ENCODE measurements at places on chromosomes 6 and 20. TPM values are rescaled to one million over a fixed set of nuclear protein-coding genes. Genes with fewer than 3 reads are reported as not detected.

GRCh38 chr6:49531774-49532569 lies 18.5 kb upstream of the C6orf141 start:
- DNase-seq, result no peak

DNA sequence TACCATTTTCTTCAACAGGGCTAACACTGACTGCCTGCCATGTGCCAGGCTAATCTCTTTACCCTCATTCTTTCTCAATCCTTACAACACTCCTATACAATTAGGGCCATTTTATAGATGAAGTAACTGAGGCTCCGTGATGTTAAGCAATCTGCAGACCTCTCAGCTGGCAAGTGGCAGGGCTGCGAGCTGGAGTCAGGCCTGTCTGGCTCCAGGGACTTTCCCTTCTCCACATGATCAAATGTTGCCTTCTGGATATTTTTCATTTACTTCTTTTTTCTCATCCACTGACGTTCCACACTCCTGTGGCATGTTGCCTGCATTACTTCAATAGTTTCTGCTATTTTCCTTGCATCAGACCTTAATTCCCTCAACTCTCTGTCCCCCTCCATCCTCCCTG lies 55.2 kb upstream of the TAGAP start:
- no peak for DNase-seq

GRCh38 chr6:136171231-136171630 lies 78.9 kb downstream of the MTFR2 start:
- no peak for DNase-seq

- no peak for DNase-seq
These were observed 82.4 kb upstream of the TAB2 start for GRCh38 chr6:149235130-149235561.

GRCh38 chr6:3377536-3378397 lies 79.1 kb downstream of the SLC22A23 start:
- DNase-seq, result peak; percentile 66

DNA sequence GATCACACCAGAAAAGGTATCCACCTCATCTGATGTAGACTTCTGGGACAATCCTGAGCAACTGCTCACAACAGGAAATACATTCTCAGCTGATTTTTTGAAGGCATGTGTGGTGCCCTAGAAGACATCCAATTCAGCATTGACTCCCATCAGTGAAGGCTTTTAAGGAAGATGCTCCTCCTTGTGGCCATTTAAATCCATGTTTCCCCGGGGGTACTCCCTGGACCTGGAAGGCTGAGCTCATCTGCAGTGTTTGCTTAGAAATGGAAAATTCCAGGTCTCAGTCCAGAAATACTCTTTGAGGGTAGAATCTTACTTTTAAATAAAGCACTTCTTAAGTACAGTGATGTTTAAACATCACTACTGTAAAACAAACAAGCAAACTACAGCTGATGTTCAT lies 195.5 kb upstream of the PDE10A start:
- DNase-seq, result no peak

DNA sequence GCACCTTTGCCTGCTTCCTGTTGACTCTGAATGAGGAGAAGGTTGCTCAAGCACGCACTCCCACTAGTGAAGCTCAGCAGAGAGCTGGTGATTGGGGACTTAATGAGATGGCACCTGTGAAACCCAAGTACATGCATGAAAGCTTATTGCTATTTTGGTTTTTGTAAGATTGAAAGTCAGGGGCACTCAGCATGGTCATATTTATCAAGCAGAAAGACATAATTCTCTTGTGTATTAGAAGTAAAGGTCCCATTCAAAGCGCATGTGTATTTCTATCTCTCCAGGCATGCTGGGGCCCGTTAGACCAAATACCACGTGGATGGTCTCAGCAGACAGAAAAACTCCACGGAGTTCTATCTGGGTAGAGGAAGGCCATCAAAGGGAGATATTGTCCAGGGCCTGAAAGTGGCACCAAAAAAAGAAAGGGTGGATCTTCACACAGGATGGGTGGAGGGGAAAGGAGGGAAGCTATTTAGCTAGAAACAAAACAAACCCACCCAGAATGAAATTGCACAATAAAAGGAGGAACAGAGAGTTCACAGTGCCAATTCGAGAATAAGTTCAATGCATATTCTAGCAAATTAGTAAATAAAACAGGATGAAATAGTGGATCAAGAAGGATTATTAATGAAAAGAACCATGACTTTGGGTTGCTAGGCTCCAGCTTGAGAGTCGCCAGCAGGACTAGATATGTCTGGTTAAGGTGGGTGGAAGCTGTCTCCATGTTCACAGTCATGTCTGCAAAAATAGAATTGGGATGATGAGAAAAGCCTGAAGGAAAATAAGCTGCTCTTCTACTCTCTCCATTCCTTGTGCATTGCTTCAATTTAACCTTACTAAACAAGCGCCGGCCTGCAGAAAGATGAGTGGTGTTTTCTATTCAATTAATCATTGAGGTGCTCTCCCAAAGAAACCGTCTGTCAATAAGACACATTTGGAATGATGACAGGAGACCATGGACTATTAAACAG lies 224.9 kb upstream of the DTNBP1 start:
- no peak for DNase-seq

DNA sequence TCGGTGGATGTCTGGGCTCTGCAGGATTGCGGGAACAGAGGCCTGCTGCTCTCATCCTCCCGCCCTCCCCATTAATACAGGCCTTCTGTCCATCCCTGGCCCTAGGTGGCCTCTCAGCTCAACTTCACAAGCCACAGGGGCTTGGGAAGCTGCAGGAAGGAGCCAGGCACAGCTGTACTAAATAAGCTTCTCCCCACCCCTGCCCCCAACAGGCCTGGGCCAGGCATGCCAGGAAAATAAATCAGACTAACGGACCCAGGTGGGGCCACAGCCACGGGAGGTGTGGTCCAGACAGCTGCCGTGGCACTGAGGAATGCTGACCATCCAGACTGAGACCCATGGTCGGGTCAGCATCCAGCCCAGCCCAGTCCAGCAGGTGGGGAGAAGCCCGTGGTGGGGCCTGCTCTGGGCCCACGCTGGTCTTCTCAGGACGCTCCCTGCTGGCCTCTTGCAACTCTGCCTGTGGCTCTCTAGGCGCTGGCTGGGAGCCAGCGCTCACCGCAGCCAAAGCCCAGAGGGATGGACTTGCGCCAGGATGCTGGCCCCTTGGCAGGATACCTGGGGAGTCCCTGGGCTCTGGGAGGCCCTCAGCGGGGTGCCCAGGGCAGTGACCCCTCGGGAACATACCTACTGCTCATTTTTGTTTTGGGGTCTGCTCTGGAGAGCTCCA lies 8.6 kb upstream of the YTHDF1 start:
- DNase-seq, result no peak

DNA sequence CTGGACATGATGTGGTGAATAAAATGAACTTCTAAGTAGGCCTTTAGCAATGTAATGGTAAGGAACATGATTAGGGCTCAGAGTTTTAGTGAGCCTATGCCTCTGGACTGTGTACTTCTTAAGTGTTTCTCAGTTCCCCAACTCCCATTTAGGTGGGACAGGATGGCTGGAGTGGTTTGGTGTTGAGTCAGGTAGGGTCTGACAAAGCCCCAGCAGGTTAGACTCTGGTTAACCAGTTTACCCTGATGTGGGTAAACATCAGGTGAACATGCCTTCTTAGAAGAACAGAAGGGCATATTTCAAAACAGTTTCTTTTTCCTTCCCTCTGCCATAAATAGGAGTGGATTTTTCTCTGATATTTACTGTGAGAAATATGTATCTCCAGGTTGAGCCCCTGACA lies 1548.7 kb downstream of the GRIK2 start:
- DNase-seq, result no peak

DNA sequence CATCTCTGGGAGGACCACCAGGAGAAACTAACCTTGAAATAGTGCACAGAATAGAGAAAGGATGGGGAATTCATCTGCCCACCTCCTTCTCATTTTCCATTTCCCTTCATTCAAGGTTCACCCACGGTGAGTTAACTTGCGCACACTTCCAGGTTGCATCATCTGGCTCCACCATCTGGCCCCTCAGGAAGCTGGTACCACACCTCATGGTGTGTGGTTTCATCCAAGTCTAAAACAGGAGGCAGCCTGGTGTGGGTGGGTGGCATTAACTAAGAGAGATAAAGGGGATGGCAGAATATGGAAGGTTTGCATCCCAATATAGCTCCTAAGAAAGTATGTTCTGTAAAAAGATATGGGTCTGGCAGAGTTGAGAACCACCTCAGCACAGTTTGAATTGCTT lies 3.8 kb downstream of the ZNF334 start:
- DNase-seq, result no peak

- peak; percentile 22 for DNase-seq
These were observed 114.5 kb downstream of the SYCP2 start for GRCh38 chr20:59818911-59819310.

GRCh38 chr20:46720776-46721425 lies 11.5 kb downstream of the SLC2A10 start:
- no peak for DNase-seq

GRCh38 chr20:35695245-35695749 lies 3.9 kb downstream of the NFS1 start:
- no peak for DNase-seq

MYLK4 gene
- 0.25 TPM for total RNA-seq

PKHD1 gene
- total RNA-seq, result 3.0 TPM

CRISP2 gene
- not detected for total RNA-seq

INSM1 gene
- not detected for total RNA-seq

DLK2 gene
- not detected for total RNA-seq

AGER gene
- 6.0 TPM for total RNA-seq

All from left lobe of liver (tissue), 2 donors.